Renal cortical epithelial cell (primary cell): ENCODE measurements at places on chromosomes 2 and 18. TPM values are rescaled to one million over a fixed set of nuclear protein-coding genes. Genes with fewer than 3 reads are reported as not detected.

GRCh38 chr18:9436206-9436929 lies 38.9 kb upstream of the RALBP1 start:
- no peak for DNase-seq

- no peak for DNase-seq
Observed at GRCh38 chr2:10764096-10764785, 42.8 kb downstream of the ATP6V1C2 start.

- DNase-seq: no peak
Observed at GRCh38 chr2:19114126-19114525, 244.3 kb downstream of the OSR1 start.

GRCh38 chr2:229196448-229196847 lies 74.6 kb downstream of the PID1 start:
- DNase-seq: no peak

The GPC1 gene
- 18.1 and 49.9 TPM in 2 replicates for total RNA-seq

The CD207 gene
- total RNA-seq: not detected in 2 replicates
